NCI-H1092 (cell line): ENCODE measurements at places on chromosomes 6 and 20.

- no peak for DNase-seq
Measured at GRCh38 chr6:170250981-170251775, 39.7 kb downstream of the DLL1 start.

GRCh38 chr6:35237476-35237875 is 22.1 kb upstream of the ZNF76 start:
- DNase-seq: no peak

DNA sequence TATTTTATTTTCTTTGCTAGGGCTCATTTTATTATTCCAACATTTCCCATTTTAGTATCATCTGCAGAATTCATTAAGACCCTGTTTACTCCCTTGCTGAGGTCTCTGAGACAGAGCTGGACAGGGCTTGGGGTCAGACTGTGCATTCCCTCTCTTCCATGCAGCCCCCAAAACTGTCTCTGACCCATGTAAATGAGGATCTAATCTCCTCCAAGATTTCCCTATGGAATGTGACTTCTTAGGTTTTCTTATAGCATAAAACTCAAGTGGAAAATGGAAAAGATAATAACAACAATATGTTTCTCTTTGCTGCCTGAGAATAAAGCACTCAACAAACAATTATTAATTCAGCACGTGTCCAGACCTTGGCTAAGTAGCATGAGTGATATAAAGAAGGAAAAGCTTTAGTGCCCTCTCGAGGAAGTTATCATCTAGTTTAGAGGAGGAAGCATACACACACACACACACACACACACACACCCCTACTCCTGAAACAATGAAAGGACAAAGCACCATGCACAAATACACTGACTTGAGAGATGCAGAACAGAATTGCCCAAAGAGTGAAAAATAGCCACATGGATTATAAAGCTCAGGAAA is 815.5 kb downstream of the BCKDHB start:
- DNase-seq: no peak

- DNase-seq: no peak
Measured at GRCh38 chr20:4782378-4782772, 60.7 kb downstream of the PRND start.

DNA sequence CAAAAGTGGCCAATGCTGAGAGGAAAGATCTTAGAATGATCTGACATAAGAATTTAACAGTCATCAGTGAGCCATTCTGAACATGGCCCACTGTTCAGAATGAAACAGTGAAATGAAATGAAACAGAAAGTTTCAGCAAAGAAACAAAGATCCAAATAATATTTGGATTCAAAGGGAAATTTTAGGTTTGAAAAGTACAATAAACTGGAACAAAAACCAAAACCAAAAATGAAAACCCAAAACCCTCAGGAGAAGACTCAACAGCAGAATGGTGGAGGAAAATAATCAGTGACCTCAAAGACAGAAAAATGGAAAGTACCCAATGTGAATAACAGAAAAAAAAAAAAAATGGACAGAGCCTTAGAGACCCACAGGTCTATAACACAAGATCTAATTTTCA is 66.1 kb upstream of the EMILIN3 start:
- no peak for DNase-seq
